ENCODE measurements at places on chromosomes 13 and 19.

DNA sequence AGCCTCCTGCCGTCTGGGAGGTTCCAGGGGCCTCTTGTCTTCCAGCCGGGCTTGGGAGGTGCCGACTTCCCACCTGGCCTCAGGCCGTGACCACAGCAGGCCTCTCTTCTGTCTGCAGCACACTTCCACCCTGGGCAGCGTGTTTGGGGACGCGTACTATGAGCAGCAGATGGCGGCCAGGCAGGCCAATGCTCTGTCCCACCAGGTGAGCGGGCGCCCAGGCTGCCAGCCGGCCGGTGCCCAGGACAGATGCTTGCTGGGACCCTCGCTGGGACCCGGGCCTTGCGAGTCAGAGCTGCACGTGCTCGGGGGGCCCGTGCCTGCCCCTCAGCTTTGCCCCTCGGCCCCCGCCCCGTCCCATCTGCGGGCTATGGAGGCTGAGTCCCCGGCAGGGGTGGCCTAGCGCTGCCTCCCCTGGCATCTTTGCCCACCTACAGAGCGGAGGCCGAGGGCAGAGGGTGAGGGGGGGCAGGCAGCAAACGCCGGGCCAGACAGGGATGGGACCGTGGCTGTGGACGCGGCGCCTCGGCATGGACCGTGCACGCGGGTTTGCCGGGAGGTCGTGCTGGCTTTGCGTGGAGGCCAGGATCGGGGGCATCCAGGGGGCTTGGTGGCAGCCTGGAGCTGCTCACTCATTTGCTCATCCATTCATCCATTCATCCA is 16.2 kb downstream of the COMP start:
- no peak for DNase-seq

DNA sequence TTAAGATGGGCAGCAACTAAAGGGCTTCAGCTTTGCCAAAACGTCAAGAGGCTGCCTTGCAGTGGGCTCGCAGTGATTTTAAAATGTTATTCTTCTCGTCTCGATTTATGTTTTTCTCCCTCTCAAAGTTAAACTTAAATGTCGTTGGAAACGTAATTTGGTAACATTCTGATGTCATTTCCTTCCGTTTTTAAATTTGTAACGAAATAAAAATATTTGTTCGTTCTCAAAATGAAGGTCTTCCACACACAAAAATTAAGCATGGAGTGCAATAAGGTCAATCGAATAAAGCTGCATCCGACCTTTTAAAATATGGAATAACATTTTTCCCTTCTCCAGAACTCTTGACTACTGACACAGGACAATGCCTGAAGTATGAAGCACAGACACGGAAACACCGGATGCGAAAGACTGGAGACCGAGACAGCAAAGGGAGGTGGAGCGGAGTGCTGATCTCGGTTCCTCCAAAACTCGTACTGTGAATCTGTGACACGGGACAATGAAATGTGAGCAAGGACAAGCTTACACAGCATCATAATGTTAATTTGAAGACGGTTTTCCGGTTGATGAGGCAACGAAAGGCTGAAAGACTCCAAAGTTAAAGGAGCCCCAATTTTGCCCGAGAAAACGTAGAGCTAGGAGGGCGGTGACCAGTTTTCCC is 850 bp downstream of the MTMR6 start:
- no peak for DNase-seq

- DNase-seq, result no peak
Measured at GRCh38 chr13:96797136-96797535, 197.1 kb downstream of the OXGR1 start.

GRCh38 chr19:10228920-10229319 is 2.2 kb downstream of the S1PR2 start:
- no peak for DNase-seq

GRCh38 chr13:39913928-39914327 is 258.5 kb downstream of the COG6 start:
- DNase-seq, result no peak

- DNase-seq, result no peak
Measured at GRCh38 chr13:54241719-54242118, 1213.1 kb downstream of the OLFM4 start.

DNA sequence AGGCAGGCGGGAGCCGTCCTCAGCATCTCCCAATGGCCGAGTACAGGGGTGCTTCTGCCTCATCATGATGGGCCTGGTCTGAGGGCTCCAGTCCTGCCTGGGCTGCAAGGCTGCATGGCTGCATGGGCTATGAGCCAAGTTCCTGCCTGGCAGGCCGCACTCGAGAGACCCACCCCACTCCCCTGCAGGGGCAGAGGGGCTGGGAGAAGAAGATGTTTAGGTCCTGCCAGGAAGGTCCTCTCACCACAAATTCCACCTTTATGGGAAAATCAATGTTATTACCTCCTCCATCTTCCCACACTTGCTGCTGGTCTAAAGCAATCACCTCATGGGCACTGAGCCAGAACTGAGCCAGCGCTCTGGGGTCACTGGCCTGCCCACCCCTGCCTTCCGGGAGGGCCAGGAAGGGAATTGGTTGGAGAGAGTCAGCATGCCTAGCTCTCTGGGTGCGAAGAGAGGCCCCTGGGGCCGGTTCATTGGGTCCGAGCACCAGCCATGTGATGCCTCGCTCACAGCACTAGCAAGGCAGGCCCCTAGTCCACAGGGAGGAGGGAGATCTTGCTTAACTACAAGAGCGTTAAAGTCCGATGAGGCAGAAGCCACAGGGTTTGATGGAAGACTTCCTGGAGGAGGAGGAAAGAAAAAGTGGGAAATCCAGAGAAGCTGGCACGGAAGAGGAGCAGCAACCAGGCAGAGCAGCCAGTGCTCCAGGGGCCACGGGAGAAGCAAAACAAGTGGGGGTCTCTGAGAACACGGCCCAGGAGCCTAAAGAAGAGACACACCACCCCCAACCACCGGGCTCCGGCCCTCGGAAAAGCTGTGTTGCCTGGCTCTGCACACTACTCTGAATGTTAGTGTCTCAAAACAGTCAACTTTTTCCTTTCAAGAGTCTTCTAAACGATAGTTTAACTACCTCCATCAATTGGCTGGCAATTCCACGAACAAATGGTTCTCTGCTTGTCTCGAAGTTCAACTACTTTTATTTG is 63.1 kb downstream of the CEBPG start:
- DNase-seq, result no peak

- no peak for DNase-seq
Measured at GRCh38 chr13:98675837-98676236, 76.6 kb downstream of the SLC15A1 start.

DNA sequence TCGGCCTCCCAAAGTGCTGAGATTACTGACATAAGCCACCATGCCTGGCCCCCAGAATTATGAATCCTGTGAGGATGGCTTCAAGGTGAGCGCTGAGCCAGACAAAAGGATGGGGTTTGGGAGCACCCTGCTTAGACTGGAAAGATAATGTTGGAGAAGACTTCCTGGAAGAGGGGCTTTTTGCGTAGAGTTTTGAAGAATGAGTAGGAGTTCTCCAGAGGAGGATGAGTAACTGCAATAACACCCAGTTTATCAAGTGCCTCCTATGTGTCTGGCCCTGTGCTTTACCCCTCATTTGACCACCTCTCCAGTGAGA is 641 bp upstream of the GDF15 start:
- no peak for DNase-seq

GRCh38 chr13:42707048-42707447 is 74.3 kb upstream of the FAM216B start:
- no peak for DNase-seq

DNA sequence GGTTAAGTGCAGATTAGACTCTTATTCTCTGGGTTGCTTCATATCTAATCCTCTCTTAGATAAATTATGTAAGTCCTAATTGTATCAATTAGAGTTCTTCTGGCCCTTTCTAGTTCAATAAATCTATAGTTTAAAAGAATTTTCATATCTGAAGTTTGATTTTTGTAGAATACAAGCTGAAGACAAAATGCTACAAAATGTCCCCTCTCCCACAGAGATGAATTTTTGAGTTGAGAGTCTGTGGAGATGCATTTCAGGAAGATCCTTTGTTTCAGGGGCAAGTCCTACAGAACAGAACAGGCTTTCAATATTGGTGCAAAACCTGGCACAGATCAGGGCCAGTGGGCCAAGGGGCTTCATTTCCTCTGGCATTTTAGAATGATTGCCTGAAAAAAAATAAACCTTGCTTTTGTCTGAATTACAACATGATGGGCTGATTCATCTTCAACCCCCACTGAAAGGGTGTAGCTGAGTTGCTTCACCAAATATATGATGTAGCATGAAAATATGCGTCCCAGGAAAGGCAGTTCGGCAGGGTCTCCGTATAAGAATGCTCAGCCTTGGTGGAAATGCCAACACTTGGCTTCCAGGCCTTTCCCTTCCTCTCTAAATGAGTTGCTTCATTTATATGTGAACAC is 6.4 kb upstream of the IPO5 start:
- no peak for DNase-seq

- no peak for DNase-seq
Measured at GRCh38 chr19:18677156-18677555, 6.3 kb upstream of the CRTC1 start.

DNA sequence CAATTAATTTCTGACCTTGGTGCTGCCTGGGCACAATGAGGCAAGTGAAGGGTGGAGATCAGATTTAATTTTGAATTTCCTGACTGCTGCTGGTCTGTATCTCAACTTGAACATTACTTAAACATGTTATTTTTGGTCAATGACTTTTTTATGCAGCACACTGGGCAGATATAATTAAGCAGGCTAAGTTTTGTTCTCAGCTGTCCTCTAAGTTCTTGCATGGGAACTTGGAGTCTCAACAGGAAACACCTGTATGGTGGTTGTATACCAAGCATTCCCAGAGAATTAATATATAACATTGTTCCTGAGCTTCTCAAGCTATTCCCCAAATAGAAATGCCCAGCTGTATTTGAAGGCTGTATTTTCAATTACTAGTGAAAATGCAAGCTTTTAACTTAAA is 113.5 kb upstream of the EDNRB start:
- no peak for DNase-seq

DNA sequence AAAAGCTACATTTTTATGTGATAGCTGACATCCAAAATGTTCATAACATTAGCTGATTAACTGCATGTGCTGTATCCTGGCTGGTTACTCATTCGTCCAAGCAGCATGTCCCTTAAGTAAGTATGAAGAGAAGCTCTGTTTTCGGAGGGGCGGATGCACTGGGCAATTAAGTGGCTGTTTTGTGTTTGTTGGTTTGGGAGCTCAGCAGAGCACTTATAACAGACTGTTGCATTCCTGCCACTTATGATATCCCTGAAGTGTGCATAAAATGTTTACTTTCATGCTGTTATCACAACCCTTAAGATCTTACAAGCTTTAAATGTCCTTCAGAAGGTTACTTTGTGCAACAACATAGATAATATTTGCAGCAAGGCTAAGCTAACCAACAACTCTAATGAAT is 264.1 kb downstream of the NALCN start:
- no peak for DNase-seq

DNA sequence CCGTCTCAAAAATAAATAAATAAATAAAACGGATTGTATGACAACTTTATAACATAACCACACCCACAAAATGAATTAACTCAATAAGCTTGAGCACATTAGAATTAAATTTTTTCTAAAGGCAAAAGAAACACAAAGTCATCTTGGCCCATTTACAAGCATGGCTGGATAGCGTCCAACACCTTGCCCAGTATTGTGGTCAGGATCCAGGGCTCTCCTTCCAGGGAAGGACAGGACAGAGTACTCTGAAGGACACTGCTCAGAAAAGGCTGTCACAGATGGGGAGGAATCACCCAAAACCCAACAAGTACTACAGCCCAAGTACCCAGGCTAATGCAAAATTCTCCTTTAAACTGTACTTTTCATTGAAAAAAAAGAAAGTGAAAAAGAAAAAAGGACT is 27.1 kb downstream of the SUGP2 start:
- DNase-seq, result no peak

- DNase-seq, result no peak
Measured at GRCh38 chr13:91574766-91575165, 176.3 kb downstream of the GPC5 start.

- no peak for DNase-seq
Measured at GRCh38 chr19:29338480-29338879, 125.5 kb upstream of the UQCRFS1 start.

DNA sequence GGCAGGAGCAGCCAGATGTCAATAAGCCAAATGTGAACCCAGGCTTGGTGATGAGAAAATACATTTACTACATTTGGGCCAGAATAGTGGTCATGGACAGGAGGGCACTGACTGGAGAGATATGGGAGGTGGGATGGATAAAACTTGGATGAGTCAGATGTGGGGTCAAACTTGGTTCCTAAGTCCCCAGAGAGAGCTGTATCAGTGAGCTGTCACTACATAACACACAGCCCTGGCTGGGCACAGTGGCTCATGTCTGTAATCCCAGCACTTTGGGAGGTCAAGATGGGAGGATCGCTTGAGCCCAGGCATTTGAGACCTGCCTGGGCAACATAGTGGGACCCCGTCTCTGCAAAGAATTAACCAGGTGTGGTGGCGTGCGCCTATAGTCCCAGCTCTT is 51.6 kb upstream of the EHD2 start:
- DNase-seq, result no peak

DNA sequence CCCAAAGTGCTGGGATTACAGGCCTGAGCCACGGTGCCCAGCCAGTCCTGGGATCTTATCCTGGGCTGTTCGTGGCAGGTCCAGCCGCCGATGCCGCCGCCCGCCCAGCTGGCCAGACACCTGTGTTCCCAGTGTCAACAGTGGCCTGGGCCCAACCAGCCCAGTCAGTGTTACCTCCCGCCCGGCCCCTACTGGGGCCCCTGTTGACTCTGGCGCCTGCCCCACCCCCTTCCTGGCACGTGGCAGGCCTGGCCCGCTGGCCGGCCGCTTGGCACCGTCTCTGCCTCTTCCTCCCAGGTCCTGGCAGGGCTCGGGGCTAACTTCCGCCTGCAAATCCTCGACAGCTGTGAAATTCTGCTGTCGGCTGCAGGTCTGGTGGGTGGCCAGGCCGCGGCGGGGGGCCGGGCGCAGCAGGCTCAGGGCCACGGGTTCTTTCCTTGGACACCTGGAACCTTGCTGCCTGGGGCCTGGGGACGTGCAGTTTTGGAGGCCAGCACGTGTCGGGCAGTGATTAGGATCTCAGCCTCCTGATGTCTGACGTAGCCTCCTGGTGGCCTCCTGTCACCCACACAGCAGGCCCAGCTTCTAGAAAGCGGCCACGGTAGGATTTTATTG is 9.1 kb downstream of the ARID3A start:
- DNase-seq, result no peak

- no peak for DNase-seq
Measured at GRCh38 chr13:75870397-75870903, 234.3 kb downstream of the LMO7 start.

DNA sequence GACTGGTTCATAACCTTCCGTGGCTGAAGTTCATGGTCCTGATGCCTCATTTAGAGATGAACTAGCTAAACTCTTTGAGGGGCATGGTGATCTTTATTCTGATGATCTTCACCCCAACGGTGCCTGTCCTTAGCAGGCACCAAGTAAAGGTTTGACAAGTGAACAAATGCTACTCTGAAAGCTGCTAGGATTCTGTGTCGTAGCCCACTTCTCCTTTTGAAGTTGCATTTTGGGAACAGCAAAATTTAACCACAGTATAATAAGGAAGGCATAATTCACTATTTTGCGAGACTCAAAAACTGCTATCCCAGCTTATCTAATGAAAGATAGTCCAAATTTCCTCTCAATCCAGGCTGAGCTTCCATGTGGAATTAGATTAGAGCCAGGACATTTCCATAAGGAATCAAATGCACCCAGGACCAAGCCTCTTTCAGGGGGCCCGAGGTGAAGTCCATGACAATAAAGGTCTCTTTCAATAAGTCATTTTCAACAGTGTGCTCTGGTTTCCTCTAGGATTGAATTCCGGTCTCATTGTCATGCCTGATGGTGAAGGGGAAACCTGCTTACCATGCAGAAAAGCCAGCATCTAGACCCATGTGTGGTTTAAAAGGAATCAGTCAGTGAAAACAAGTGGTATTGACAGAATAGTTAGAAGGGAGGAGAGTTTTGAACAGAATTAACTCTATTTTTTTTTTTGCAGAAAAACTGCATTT is 23.1 kb downstream of the SIAH3 start:
- no peak for DNase-seq

- no peak for DNase-seq
Measured at GRCh38 chr13:27257233-27257568, 5.8 kb downstream of the RPL21 start.

Measured in stimulated activated CD8-positive, alpha-beta memory T cell treated with anti-CD3 and anti-CD28 coated beads, Interleukin-4, amount 100 ng/mL, for 4 hours (primary cell).